Right ventricle myocardium inferior (tissue), 1 donor: ENCODE measurements at places on chromosomes 4 and X.
A peak's percentile ranks its signal among the peaks of the same experiment; 100 is the strongest.

DNA sequence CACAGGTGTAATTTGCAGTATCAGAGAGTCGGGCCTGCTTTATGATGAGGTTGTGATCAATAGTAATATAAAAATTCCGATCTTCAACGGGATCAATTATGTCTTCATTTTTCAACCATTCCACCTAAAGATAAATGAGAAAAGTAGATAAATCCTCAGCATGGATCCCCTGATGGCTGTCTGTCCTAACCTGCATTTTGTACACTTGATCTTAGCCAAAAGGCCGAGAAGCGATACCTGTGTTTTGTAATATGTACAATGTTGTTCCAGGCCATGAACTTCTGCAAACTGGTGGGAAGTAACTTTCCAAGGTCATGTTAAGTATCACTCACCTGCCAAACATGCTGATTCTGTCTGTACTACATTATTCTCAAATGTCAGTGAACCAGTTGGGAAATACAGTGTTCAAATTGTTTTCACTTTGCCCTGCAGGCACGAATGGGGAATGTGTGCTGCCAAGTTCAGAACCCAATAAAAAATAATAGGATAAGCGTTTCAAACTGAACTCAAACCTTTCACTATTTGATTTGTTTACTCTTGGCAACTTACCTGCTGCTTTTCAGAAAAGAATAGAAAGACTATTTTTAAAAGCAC is 298.1 kb downstream of the UNC5C start:
- no peak for DNase-seq

DNA sequence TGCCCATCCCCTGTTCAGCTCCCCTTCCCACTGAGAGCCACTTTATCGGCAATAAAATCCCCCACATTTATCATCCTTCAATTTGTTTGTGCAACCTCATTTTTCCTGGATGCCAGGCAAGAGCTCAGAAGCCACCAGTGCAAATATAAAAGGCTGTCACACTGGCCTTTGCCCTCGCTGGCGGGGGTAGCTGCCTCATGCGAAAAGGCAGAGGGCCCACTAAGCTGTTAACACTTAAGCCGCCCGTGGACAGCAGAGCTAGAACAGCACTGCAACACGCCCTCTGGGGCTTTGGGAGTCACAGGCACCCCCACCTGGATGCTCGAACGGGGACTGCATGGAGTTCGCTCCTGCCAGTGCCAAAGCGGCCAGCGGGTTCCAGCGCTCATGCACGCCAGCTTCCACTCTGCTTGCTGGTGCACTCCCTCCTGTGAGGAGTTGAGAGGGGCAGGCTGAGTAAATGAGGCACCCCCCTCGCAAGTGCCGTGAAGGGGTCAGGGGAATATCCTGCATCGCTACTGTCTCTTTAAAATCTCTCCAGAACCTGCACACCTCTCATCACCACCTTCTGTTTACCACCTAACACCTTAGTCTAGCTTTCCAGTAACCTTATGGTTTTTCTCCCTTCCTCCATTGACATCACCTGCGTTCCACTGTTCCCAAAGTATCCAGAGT is 99.5 kb downstream of the SORBS2 start:
- peak; percentile 62 for DNase-seq

- DNase-seq: no peak
These were observed 89.3 kb downstream of the HNRNPD start for GRCh38 chr4:82284475-82284857.

DNA sequence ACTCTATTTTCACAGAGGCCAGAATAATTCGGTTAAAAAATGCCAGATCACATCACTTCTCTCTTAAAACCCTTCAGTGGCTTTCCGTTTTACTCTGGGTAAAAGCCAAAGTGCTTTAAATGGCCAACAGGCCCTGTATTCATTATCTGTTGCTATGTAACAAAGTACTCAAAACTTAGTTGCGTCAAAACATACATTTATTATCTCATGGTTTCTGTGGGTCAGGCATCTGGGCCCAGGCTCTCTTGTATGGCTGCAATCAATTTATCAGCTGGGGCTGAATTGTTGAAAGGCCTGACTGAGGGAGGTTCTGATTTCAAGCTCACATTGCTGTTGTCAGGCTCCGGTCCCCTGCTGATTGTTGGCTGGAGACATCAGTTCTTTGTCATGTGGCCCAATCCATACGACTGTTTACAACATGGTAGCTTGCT is 72.7 kb upstream of the H2AZ1 start:
- no peak for DNase-seq

GRCh38 chr4:61200916-61201526 is 895 bp downstream of the ADGRL3 start:
- DNase-seq: peak; percentile 58

- no peak for DNase-seq
These were observed 173.1 kb upstream of the SLIT2 start for GRCh38 chr4:20078644-20079043.

DNA sequence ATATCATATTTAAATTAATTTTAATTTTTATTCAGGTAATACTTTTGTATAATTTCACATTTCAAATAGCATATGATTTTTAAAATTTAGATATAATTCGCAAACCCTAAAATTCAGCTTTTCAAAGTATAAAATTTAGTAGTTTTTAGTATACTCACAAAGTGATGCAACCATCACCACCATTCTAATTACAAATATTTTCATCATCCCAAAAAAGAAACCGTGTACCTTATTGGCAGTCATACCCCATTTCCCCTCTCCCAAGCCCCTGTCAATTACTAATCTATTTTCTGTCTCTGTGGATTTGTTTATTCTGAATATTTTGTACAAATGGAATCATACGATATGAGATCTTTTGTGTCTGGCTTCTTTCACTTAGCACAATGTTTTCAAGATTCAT is 37.0 kb upstream of the KIT start:
- DNase-seq: no peak

- no peak for DNase-seq
These were observed 11.1 kb upstream of the HS3ST1 start for GRCh38 chr4:11439836-11440235.

DNA sequence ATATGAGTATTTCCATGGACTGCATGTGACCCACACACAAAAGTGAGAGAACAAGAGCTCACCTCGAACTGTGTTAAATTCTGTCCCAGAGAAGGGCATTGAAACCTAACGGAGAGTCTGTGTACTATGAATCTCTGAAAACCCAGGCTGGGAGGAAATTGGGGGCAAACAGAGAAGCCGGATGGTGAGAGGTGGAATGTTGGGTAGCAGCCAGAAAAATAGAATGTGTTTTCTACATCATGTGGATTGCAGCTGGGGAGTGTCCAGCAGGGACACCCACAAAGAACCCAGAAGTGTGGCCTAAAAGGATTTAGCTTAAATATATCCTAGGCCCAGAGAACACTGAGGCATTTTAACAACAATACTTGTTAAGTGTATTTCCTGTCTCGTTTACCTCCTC is 38.6 kb downstream of the MND1 start:
- no peak for DNase-seq

- peak; percentile 59 for DNase-seq
These were observed 34.7 kb upstream of the SORCS2 start for GRCh38 chr4:7157666-7158065.

DNA sequence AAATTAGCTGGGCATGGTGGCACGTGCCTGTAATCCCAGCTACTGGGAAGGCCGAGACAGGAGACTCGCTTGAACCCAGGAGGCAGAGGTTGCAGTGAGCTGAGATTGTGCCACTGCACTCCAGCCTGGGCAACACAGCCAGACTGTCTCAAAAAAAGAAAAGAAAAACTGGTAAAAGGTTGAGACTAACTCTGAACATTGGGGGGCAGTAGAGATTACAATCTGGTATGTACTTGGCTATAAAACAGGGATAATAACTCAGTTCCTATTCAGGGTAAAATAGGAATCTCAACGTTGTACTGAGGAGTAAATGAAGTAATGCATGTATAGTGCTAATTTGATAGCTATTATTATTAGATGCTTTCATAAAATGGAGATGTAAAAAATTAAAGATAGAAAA is 12.5 kb upstream of the KLF8 start:
- no peak for DNase-seq

DNA sequence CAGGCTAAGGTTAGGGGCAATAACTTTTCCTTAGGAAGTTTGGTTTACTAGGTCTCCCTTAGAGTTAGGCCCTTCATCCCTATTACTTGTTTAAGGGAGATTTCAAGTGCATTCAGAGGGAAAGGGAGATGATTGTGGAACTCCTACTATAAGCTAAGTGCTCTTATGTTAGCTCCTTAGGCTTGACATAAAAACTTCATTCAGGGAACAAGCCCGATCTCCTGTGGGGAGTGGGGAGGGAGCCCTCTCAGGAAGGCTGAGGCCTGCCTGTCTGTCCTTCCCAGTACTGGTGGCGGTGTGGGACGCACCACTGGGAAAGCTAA is 8.0 kb downstream of the KLF3 start:
- no peak for DNase-seq

DNA sequence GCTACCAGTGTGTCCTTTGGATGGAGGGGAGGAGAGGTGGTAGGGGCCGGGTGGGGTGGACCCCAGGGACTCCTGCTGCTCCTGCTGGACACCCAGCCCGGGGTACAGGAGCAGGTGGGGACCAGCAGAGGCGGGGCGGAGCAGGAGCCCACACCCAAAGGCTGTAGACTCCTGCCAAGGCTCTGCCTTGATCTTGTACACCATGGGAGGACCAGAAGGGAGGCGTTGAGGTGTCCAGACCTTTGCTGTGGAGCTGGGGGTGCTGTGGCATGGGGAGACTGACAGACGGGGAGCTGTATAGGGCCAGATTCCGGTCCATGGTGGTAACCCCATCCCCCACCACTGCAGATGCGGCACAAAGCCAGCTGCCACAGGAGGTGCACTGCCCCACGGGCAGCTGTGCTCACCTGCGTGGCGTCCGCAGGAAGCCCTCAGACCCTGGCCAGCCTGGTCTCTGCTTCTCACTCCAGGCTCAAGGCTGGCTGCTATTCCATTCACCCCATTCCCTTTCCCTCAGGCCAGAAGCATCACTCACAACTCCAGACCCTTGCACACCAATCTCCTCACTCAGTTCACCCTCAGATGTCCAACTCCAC is 5.0 kb upstream of the SLC26A1 start:
- DNase-seq: peak; percentile 44

DNA sequence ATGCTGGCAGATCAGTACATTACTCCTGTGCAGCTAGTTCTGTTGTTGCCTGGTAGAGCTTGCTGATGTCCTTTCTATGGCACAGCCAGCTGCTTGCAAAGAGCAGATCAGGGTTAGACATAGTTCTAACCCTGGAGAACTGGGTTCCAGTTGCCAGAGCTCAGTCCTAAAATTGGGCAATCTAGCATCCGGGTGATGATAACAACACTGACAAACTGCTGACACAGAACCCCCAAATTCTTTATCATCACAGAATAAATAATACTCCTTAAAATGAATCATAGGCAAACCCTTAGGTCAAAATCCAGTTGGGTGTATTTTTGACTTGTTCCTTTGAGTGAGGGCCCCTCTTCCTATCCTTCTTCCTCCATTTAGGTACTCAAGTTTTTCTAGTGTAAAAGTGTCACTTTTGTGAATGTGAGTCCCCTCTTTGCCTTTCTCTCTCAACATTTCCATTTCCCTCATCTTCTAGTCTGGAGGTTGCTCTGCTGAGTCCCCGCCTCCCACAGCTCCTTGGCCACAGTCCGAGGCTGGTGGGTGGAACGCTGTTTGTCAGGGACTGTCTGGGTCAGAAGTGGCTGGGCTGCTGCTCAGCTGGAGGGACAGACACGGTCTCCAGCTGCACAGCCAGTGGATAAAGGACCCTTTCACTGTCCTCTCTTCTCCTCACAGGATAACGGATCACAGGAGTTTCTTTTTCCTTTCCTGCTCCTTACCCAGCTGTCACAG is 93.6 kb upstream of the RASGEF1B start:
- DNase-seq: peak; percentile 90

DNA sequence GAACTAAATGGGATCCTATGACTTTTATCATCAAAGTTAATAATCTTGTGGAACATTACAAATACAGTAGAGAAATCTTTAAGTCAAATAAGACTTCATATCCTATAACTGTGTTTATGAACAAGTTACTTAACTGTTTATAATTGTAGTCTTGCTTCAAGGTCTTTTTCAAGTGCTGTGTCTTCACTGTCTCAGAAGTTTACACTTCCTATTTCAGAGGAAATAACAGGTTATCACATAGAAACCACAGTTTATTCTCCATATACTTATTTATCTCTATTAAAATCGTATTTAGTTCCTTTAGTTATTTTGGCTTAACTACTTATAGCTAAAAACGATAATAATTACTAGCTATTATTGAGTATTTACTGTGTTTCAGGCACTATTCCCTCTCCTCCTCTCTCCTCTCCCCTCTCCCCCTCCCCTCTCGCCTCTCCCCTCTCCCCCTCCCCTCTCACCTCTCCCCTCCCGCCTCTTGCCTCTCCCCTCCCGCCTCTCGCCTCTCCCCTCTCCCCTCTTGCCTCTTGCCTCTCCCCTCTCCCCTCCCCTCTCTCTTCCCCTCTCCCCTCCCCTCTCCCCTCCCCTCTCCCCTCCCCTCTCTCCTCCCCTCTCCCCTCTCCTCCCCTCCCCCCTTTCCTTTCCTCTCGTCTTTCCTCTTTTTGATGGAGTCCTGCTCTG is 63.7 kb downstream of the RBPJ start:
- no peak for DNase-seq

- DNase-seq: no peak
These were observed 21.2 kb downstream of the PPAT start for GRCh38 chr4:56414135-56414670.

DNA sequence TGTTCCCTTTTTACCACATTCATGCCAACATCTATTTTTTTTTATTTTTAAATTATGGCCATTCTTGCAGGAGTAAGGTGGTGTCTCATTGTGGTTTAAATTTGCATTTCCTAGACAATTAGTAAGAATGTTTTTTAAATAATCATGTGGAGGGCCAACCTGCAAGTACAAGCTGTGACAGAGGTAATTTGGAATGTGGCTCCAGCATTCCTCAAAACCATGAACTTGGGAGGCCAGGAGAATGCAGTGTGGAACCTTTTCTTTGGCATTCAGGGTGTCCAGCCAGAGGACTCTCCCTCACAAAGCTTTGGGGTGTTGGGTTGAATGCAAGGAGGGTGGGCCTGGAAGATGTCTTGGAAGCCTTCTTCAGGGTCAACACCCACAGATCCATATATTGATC is 7.3 kb upstream of the TMEM185A start:
- DNase-seq: no peak

DNA sequence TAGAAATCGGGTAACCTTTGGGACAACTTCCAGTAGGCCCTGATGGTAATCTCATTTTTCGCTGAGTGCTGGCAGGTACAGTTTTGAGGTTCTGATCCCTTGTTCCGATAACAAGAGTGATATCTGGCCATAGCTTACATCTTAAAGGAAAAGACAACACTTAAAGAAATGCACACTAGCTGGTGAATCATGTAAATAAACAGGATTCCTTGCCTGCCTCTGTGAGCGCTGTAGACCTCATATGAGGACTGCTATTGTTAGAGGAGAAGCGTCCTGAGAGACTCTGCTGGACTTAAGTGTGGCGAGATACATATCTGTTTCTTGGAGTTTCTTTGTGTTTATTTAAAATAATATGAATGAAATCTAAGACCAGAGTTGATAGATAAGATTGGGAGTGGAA is 149.3 kb upstream of the SLC4A4 start:
- DNase-seq: no peak

GRCh38 chrX:80432863-80433262 is 12.6 kb downstream of the TENT5D start:
- no peak for DNase-seq
